Body of pancreas (tissue), 4 donors: ENCODE measurements at places on chromosomes 11 and 22. TPM values are rescaled to one million over a fixed set of nuclear protein-coding genes. Genes with fewer than 3 reads are reported as not detected.

DNA sequence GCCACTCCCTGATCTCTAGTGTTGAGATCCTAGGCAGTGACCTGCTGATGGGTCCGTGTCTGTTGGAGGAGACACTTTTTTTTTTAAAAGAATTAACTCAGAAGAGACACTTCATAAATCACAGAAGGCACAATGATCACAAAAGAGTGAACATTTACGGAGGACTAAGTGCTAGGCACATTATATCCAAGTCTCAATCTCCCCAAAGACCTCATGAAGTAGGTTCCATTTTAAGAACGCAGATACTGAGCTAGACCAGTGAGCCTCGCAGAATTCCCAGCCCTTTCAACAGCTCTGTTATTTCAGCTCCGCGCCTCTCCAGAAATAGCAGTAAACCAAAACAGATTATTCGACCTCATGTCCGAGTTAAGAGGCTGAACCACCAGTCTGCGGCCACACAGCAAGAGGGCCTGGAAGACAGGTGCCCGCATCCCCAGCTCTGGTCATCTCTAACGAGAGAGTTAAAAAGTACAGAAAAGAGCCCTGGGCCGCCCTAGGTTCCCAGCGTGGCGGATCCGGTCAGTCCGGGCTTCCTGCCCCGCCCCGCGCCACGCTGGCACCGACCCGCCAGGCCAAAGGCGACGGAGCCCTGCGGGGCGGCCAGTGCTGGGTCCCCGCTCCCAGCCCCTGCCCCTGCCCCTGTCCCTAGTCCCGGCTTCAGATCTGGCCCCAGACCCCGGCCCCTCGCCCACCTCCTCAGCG is 612 bp downstream of the XBP1 start:
- peak; percentile 70 for DNase-seq
- H3K36me3 ChIP-seq = peaks cover 28% of the 10 kb centered on the region
- H3K4me3 ChIP-seq = peak overlapping the region; percentile 94
- H3K27me3 ChIP-seq = no peaks in the 10 kb centered on the region
- H3K27ac ChIP-seq = peak overlapping the region; percentile 100
- H3K4me1 ChIP-seq = peaks cover 50% of the 10 kb centered on the region

GRCh38 chr11:7673724-7674434 is 579 bp upstream of the CYB5R2 start:
- peak overlapping the region; percentile 4 for H3K4me3 ChIP-seq
- peak; percentile 50 for DNase-seq
- H3K27me3 ChIP-seq = no peaks in the 10 kb centered on the region
- H3K36me3 ChIP-seq = no peaks in the 10 kb centered on the region

The XKR3 gene
- total RNA-seq = not detected

DNA sequence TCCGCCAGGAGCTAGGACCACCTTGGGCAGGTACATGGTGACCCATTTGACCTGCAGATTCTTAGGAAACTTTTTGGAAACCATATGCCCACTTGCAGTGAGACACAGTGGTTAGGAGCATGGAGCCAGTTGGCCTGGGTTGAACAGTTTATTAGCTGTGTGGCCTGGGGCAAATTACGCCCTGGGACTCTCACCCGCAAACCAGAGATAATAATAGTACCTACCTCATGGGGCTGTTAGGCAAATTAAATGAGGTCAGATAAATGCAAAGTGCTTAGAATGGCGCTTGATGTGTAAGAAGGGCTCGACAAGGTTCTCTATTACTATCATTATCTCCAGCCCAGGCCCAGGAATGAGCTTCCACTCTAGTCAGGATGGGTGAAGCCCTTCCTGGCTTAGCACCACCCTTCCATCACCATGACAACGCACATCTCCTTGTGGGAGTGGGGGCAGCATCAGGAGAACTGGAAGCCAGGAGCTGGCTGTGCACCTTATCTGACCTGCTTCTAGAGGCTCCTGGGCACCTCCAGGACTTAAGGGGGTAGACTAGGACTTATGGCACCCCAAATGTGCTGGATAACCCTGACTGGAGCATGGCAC is 5.1 kb downstream of the SYT12 start:
- H3K27me3 ChIP-seq = no peaks in the 10 kb centered on the region
- no peaks in the 10 kb centered on the region for H3K36me3 ChIP-seq
- peaks cover 7% of the 10 kb centered on the region for H3K4me1 ChIP-seq
- H3K4me3 ChIP-seq = no peak overlapping the region

DNA sequence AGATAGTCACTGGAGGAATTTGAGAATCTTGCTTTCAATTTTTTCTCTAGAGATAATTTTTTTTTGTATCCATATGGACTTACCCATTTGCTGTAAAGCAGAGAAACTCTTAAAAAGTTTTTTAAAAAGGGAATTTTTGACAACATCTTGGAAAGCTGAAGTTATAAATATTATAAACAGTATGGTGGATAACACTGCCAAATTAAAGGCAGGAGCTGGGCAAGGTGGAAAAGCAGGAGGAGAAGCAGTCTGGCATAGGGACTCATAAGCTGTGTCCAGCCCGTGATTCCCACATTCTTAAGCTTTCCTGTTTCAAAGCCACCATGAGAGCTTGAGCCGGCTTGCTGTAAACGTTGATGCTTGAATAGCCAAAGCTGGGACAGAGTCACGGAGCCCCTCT is 149.5 kb downstream of the NAV2 start:
- no peak overlapping the region for H3K4me3 ChIP-seq
- H3K4me1 ChIP-seq = peaks cover 12% of the 10 kb centered on the region
- DNase-seq = no peak
- H3K36me3 ChIP-seq = no peaks in the 10 kb centered on the region

- H3K27ac ChIP-seq = no peak overlapping the region
- no peak for DNase-seq
- no peaks in the 10 kb centered on the region for H3K27me3 ChIP-seq
- H3K4me1 ChIP-seq = no peaks in the 10 kb centered on the region
- H3K36me3 ChIP-seq = no peaks in the 10 kb centered on the region
Measured at GRCh38 chr22:26041931-26042330, 127.3 kb upstream of the SEZ6L start.

DNA sequence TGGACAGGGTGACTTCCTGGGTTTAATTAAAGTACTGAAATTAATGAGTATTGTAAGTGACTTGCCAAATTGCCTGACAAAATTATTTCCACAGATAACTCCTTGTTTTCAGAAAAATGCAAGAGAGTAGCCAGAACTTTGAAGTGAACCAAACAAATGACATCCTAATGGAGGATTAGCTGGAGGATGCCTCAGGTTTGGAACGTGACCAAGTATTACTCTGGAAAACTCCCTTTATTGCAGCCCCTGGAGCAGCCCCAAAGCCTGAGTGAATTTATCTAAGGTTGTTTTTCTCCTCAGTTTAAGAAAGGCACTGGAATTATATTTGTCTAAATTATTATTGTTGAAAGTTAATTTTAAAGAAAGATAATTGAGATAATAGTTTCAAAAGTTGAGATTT is 343.6 kb upstream of the MTNR1B start:
- H3K27me3 ChIP-seq = no peaks in the 10 kb centered on the region
- no peak for DNase-seq
- H3K4me3 ChIP-seq = no peak overlapping the region

GRCh38 chr22:36606114-36606513 is 77.1 kb upstream of the EIF3D start:
- peak; percentile 38 for DNase-seq
- H3K4me1 ChIP-seq = peaks cover 53% of the 10 kb centered on the region
- H3K4me3 ChIP-seq = no peak overlapping the region
- H3K27ac ChIP-seq = no peak overlapping the region

- no peak overlapping the region for H3K4me3 ChIP-seq
- H3K4me1 ChIP-seq = peaks cover 3% of the 10 kb centered on the region
- no peaks in the 10 kb centered on the region for H3K36me3 ChIP-seq
- DNase-seq = no peak
- no peak overlapping the region for H3K27ac ChIP-seq
Measured at GRCh38 chr22:24023204-24023789, 12.2 kb downstream of the CABIN1 start.

DNA sequence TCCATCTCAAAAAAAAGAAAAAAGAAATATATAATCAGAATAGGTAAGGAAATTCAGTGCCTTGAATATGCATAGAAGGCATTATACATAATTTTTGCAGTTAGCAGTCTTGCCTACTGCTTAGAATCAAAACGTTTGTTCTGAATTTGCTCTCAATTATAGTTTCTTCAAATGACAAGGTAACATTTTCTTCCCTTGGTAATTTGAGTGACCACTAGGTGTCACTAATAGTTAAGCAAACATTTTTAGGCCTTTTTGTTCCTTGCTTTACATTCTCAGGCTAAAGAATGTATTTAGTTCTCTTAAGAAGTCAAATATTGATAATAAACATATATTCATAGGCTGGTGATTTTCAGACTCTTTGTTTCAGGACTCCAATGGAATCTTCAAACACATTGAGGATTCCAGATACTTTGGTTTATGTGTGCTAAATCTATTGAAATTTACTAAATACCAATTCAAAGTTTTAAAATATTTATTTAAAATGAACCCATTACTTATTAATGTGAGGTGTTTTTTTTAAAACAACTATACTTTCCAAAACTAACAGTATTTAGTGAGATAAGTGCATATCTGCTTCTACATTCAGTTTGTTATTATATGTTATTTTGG is 55.0 kb upstream of the DEPDC7 start:
- no peaks in the 10 kb centered on the region for H3K27me3 ChIP-seq
- DNase-seq = no peak
- no peak overlapping the region for H3K27ac ChIP-seq
- H3K36me3 ChIP-seq = peaks cover 8% of the 10 kb centered on the region

DNA sequence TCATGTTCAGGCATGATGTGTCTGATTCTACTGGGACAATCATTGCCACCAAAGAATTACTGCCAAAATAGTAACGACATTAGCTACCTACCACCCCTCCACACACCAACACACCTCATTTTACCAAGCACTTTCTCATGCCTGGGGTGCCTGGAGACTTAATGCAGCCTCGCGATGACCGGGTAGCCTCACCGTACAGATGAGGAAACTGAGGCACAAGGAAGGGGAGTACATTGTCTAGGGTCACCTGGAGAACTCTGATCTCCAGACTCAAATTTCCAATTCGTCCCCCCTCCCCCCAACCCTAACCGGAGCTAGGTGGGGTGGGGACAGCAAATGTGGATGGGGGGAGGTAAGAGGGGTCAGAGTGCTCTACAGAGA is 2.7 kb upstream of the RTN4RL2 start:
- no peak overlapping the region for H3K27ac ChIP-seq
- no peaks in the 10 kb centered on the region for H3K36me3 ChIP-seq
- no peak for DNase-seq
- H3K4me1 ChIP-seq = peaks cover 58% of the 10 kb centered on the region

- no peaks in the 10 kb centered on the region for H3K4me1 ChIP-seq
- no peak overlapping the region for H3K27ac ChIP-seq
- no peak overlapping the region for H3K4me3 ChIP-seq
- DNase-seq = no peak
Measured at GRCh38 chr11:112844517-112844916, 116.7 kb upstream of the NCAM1 start.

DNA sequence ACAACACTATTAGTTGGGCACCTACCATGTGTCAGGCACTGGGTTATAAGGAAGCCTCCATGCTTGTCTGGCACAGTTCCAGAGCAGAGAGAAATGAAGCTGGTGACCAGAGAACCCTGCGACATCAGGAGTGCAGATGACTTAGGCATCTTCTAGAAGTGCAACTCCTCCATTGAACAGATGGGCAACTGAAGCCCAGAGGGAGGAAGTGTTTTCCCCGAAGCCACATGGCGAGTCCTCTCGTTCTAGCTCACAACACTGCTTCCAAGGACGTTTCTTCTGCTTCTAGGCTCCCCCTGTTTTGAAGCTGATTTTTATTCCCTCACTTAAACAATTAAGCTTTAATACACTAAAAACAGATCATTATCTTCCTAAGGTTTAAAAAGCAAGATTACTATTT is 109.8 kb upstream of the SYT13 start:
- no peaks in the 10 kb centered on the region for H3K4me1 ChIP-seq
- no peak overlapping the region for H3K27ac ChIP-seq
- no peak for DNase-seq
- no peak overlapping the region for H3K4me3 ChIP-seq
- H3K36me3 ChIP-seq = no peaks in the 10 kb centered on the region

DNA sequence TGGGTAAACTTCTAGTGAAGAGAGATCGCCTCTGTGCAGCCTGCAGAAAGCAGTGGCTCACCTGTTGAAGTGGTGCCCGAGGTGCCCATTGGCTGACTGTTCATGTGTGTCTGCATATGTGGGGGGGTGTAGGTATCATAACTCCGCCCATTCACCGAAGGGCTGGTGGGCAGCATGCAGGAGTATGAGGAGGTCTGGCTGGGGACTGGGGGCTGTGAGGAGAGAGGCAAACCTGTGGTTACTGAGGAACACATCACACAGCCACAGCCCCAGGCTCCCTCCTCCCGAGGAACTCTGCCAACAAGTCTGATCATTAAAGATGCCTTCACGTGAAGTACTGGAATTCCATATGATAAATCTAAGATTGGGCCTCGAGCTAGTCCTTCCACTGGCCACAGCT is 20.5 kb downstream of the PAX6 start:
- no peak overlapping the region for H3K27ac ChIP-seq
- no peak overlapping the region for H3K4me3 ChIP-seq
- no peak for DNase-seq
- no peaks in the 10 kb centered on the region for H3K4me1 ChIP-seq

- no peaks in the 10 kb centered on the region for H3K27me3 ChIP-seq
- DNase-seq = no peak
- H3K4me3 ChIP-seq = no peak overlapping the region
- no peaks in the 10 kb centered on the region for H3K4me1 ChIP-seq
- peaks cover 16% of the 10 kb centered on the region for H3K36me3 ChIP-seq
- H3K27ac ChIP-seq = no peak overlapping the region
Measured at GRCh38 chr11:47305734-47306483, 36.0 kb downstream of the MADD start.

DNA sequence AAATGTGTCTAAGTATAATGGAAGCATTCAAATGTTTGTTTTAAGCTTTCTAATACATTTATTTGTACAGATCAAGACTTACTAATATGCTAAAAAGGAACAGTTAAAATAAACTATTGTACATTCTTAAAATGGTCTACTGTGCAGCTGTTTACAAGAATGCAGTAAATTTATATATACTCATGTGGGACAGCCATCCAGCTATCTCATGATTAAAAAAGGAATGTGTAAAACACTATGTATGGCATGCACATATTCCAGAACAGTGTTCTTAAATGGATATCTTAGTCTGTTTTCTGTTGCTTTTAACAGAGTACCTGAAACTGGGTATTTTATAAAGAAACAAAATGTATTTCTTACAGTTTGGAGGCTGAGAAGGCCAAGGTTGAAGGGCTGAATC is 30.2 kb upstream of the CSTF3 start:
- DNase-seq = no peak
- H3K4me3 ChIP-seq = no peak overlapping the region
- no peaks in the 10 kb centered on the region for H3K4me1 ChIP-seq
- H3K27ac ChIP-seq = no peak overlapping the region

The UBE4A gene
- total RNA-seq = 31.3 TPM

- no peak overlapping the region for H3K4me3 ChIP-seq
- no peak overlapping the region for H3K27ac ChIP-seq
- peaks cover 23% of the 10 kb centered on the region for H3K4me1 ChIP-seq
- no peak for DNase-seq
- no peaks in the 10 kb centered on the region for H3K36me3 ChIP-seq
- no peaks in the 10 kb centered on the region for H3K27me3 ChIP-seq
Measured at GRCh38 chr11:73215191-73216134, 2.6 kb upstream of the P2RY2 start.

The CFAP300 gene
- total RNA-seq = 0.52 TPM
